Activated CD8-positive, alpha-beta memory T cell treated with anti-CD3 and anti-CD28 coated beads for 4 hours (primary cell): ENCODE measurements at places on chromosomes 11 and 22.
A peak's percentile ranks its signal among the peaks of the same experiment; 100 is the strongest.

DNA sequence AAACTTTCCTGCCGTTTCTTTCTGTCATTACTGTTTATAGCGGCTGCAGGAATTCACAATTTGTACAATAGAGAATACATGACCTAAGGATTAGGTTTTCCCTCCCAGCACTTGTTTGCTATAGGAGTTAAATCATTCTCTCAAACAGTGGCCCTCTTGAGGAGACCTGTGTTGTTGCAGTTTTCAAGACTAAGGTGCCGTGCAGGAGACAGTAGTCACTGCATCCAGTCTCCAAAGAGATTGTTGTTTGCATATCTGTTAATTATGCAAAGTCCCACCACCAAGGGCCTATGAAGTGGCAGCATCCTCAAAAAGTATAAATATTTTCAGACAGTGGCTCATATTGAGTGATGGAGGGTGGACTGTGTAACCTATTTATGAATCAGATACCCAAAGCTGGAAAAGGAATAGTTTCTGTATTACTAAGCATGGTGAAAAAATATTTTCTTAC lies 2.3 kb downstream of the PRSS23 start:
- no peak for DNase-seq

- DNase-seq = peak; percentile 6
These were observed 42.1 kb upstream of the ISX start for GRCh38 chr22:35023692-35024363.

DNA sequence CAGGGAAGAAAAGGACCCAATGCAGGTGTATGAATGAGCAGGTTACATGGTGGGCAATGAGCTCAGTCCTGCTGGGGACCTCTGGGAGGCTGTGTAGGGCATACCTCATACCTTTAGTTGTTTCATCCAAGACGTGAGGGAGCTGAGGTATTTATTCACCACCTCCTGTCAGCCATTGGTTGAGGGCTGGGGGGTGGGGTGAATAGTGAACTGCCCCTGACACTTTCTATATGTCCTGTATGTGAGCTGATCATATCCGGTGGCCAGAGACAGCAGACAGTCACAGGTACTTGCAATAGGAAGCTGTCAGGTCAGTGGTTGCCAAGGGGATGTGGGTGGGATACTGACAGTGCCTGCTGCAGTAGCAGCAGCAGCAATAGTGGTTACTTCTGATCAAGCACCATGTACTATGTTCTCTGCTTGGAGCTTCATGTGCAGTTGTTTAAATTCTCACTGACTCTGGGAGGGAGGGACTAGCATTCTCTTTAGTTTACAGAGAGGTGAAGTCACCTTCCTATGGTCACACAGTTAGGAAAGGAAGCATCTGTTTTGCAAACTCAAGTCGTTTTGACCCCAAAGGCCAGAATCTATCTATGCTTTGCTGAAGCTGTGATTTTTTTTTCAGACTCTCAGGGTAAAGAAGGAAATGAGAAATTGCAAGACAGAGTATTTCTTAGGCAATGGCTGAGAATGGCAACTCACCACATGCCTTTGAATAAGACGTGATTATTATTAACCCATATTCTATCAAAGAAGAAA lies 54.0 kb downstream of the MIAT start:
- no peak for DNase-seq

DNA sequence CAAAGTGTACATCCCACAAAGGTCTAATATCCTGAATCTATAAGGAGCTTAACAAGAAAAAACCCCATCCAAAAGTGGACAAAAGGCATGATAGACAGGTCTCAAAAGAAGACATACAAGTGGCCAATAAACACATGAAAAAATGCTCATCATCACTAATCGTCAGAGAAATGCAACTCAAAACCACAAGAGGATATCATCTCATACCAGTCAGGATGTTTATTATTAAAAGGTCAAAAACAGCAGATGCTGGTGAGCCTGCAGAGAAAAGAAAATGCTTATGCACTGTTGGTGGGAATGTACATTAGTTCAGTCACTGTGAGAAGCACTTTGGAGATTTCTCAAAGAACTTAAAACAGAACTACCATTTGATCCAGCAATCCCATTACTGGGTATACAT lies 12.7 kb downstream of the LGALS12 start:
- no peak for DNase-seq

DNA sequence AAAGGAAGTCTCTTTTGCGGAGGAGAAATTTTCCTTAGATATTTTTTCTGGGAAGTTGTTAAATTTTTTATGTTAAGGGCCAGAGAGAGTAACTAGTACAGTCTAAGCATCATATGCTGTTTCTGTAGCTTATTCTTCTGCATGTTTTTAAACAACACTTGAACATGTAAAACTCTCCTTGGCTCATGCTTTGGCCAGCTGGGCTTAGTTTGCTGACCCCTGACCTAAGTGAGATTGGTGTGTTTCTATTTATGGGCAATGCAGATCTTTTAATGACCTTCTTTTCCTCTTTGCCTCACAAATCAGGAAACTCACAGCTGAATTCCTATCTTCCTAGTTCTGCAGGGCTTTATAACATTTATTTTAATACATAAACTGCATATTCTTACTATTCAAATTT lies 942.5 kb downstream of the OPCML start:
- DNase-seq = no peak

DNA sequence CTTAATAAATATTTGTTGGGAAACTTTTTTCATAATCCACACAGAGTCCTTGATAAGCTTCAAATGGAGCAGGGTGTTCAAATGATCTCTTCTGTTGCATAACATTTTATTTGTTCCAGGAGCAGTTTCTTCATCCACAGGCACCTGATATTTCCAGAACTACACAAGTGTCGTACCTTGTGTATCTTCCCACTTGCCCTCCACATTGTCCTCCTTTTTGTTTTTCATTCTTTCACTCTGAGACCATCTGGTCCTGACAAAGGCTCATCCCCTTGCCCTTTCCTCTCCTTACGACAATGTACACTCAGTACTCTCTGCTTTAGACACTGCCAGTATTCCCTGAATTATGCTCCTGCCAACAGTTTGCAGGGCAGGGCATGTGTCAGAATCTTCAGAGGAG lies 5.2 kb upstream of the AMOTL1 start:
- no peak for DNase-seq
